Stimulated activated CD4-positive, alpha-beta T cell treated with anti-CD3 and anti-CD28 coated beads, Interleukin-2, amount 100 ng/mL, for 48 hours (primary cell): ENCODE measurements at places on chromosomes 6 and 20.

- no peak for DNase-seq
These were observed 16.9 kb upstream of the STK35 start for GRCh38 chr20:2084703-2085102.

GRCh38 chr6:9131616-9132015, 696.3 kb upstream of the SLC35B3 start:
- DNase-seq, result no peak

GRCh38 chr6:18962361-18962905, 575.3 kb downstream of the RNF144B start:
- no peak for DNase-seq

DNA sequence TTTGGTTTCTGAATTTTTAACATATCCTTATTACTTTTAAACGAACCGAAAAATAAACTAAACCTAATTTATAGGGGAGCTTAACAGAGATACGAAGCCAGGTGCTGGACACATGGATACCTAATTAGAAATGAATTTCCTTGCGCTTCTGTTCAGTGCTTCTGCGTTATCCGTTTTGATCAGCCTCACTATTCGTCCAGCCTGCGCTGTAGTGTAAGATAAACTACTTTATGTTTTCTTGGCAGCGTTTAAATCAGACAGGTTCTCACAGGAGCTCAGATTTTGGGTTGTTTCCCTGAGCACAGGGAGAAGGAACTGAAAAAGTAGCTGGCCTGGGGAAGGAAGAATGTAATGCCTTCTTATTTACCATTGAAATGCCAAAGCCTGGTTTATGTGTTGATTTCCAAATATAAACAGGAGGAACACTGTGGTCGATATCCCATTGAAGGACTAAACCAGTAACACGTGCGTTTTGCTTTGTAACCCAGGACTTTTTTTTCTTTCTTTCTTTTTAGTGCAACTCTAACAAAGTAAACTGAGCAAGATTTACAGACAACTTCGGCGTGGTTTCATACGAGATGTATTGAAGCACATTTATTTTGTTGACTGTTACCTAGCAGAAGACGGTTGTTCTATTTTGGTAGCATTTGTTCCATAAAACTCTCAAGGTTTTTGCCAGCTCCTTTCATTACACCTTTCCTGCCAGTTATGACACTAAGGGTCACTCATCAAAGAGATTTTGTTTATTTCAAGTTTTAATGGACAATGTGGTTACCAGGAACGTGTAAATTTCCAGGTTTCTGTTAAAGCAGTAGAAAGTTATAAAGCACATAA, 214.8 kb upstream of the HEY2 start:
- DNase-seq, result no peak

- no peak for DNase-seq
These were observed 47.4 kb upstream of the CCDC28A start for GRCh38 chr6:138726066-138726756.

- no peak for DNase-seq
These were observed 75.2 kb downstream of the COL21A1 start for GRCh38 chr6:56172144-56172543.

- no peak for DNase-seq
These were observed 86.2 kb upstream of the F13A1 start for GRCh38 chr6:6406715-6407070.

- no peak for DNase-seq
These were observed 4.8 kb downstream of the ZBP1 start for GRCh38 chr20:57615445-57615811.

DNA sequence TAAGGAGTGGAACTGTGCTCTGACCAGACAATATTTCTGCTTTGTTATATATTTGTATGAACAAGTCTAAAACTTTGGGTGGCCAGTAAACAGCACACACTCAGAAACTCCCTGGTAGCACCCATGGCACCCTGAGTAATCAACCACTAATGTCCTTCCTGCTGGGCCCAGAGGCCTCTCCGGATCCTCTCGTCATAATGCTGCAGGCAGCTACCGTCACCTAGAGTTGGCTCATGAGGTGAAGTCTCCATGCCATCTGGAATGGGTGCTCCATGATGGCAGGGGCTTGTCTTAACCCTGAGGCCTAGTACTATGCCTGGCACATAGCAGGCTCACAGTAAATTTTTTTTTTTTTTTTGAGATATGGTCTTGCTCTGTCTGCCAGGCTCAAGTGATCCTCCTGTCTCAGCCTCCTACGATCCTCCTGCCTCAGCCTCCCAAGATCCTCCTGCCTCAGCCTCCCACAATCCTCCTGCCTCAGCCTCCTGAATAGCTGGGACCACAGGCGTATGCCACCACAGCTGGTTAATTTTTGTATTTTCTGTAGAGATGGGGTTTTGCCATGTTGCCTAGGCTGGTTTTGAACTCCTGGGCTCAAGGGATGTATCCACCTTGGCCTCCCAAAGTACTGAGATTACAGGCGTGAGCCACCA, 3.0 kb upstream of the SDCBP2 start:
- no peak for DNase-seq

DNA sequence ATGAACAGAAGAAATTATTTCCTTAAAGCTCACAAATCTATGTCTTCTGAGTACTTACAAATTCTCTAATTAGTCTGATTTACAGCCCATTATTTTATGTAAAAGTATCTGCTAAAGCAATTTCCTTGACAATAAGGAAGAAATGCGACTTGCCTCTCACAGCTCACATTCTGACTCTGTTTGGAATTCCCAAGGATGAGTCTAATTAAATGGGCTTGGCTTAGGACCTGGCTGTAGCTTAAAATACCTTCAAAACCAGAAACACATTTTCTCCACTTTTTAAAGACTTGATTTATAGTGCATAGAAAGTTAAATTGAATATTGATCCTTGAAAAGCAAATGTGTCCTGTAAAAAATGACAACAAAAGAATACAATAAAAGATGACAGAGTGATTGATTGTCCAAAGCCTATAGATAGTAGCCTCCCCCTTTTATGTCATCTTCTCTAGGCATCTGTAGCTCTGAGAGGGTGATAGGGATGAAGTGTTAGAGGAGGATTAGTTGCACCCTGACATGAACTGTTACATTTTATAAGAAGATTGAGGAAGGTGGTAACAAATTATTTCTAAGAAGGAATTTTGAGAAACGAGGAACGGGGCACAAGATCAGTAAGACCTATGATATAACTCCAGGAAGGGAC, 118.9 kb downstream of the MACROD2 start:
- no peak for DNase-seq

DNA sequence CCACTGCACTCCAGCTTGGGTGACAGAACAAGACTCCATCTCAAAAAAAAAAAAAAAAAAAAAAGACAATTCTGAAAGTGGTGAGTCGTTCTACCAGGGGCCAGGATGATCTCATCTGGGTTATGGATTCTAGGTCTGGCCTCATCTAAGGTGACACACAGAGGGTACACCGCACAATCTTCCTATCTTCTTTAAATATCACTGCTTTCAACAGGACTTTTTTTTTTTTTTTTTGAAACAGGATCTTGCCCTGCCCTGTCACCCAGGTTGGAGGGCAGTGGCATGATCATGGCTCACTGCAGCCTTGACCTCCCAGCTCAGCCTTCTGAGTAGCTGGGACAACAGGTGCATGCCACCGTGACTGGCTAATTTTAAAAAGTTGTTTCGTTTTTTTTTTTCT, 67.7 kb downstream of the SLC16A10 start:
- no peak for DNase-seq

- no peak for DNase-seq
These were observed 24.5 kb downstream of the ARFGEF2 start for GRCh38 chr20:48945840-48946514.

GRCh38 chr6:2166717-2167116, 78.7 kb downstream of the GMDS start:
- DNase-seq, result no peak
